Common myeloid progenitor, CD34-positive (primary cell): ENCODE measurements at places on chromosomes 1 and 21.

DNA sequence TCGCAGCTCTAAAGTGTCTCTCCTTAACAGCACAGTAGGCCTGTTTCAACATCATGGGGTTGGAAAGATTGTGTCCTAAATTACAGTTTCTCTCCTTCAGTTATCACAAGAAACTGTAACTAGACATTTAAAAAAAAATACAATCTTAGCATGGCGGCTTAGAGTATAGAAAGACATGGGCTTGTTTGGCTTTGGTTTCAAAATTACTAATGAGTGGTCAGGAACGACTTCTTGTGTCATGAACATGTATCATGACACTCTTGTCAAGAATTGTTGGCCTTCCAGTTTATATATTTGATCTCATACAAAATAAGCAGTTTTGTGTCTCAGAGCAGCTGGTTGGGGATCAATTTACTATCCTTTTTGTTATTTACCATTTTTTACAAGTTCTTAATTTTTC, 2.1 kb downstream of the GJA8 start:
- peak; percentile 4 for DNase-seq

DNA sequence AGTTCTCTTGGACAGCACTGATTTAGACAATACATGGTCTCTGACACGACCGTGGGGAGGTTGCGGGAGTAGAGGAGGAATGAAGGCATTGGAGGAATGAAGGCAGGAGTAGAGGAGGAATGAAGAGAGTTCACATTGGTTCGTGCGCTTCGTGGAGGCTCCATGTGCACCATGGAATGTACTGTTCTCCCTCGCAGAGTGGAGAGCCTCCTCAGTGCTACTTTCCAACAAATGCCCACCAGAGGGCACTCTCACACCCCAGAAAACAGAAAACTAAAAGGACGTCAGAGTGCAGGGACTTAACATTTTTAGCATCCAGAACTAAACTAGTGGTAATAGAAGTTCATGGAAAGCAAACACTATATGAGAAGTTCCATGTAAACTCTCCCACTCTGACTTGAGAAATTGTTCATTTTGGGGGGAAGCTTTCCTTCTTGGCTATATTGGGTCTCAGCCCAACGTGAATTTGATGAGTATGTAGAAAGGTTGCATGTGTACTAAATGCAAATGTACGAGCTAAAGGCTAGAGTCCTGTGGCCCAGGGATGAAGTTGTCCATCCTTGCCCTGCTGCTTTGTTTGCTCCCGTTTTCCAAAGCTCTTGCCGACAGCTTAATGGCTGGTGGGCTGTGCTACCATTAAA, 211.6 kb downstream of the LMX1A start:
- peak; percentile 39 for DNase-seq

- no peak for DNase-seq
Observed at GRCh38 chr1:63012339-63012738, 228.4 kb downstream of the ATG4C start.

DNA sequence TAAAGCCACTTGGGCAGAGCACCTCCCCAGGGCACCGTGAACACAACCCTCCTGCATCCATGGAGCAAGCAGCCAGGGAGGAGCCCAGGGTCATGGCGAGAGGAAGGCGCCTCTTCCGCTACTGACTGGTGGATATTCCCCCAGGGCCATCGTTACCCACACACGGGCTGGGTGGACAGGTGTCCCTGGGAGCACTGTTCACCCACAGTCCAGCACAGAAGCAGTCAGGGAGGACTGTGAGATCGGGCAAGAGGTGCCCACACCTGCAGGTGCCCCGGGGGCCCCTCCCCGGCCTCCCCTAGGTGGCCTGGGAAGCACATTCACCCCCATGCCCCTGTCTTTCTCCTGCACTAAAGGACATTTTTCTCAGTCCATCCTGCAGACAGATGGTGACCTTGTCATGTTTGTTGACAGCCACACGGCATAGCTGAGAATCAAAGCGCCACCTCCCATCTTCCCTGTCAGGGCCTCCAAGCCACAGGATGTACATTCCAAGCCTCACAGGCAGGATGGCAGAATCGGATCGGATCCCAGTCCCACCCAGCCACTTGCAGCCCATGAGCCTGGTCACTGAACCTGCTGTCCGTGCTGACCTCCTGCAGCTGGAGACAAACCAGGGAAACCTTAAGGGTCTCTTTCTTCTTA, 160.2 kb downstream of the PRDM16 start:
- no peak for DNase-seq

DNA sequence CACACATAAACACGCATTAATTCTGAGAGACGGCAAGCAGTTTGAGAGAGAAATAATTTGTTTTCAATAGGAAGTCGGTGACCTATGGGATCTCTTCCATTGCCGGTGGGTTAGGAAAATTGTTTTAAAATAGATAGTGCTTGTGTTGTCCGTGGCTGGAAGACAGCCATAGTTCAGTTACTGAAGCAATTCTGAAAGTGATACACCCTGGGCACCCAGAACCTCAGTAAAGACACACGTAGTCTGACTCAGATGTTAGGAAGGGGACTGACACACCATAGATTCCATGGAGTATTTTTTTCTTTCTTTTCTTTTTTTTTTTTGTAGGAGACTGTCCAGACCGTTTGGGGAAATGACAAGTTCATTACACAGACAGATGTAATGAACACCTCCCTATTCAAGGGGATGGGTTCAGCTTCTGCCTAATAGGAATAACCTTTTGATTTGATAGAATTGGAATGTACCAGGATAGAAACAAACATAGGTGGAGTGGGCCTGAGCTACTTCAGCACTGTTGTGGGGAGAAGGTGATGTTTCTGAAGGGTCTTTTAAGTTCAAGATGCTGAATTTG, 1.6 kb downstream of the C1orf21 start:
- peak; percentile 60 for DNase-seq

DNA sequence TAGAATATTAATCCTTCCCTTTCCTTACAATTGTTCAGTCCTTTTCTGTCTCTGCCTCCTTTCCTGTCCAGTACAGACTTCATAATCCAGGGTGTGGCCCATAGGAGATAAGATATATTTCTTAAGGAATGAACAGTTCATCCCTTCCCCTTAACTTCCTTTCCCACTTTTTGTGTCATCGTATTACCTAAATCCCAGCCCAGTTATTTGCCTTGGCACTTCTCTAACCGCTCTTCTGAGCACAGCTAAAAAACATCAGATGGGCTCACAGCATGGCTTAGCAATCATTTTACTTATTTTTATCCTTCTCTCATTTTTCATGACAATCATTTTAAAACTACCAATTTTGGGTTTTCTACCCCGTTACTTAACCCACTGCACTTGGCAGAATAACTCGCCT, 39.6 kb downstream of the F3 start:
- no peak for DNase-seq

DNA sequence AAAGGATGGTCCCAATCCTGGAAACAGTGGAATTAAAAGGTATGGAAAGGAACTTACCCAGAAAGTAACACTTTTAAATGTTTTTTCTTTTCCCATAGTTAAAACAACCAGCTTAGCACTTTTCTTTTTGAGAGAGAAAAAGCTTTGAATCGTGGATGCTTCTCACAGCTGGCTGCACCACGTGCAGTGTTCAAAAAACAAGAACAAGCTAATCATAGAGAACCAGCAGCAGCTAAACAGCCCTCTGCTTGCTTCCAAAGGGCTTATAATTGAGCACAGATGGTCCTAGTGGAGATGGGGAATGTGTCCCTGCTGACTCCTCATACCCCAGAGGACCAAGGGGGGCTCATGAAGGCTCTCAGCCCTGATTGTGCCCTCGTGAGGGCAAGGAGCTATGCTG, 26.4 kb downstream of the UTP25 start:
- DNase-seq: no peak

GRCh38 chr1:23848673-23849616, 19.1 kb downstream of the FUCA1 start:
- no peak for DNase-seq

- DNase-seq: peak; percentile 95
Observed at GRCh38 chr1:46603858-46604549, at the start of gene MKNK1. TSS of gene MKNK1 (minus strand) at chr1:46604268. CDS start at chr1:46583327, 20,941 bp downstream.

DNA sequence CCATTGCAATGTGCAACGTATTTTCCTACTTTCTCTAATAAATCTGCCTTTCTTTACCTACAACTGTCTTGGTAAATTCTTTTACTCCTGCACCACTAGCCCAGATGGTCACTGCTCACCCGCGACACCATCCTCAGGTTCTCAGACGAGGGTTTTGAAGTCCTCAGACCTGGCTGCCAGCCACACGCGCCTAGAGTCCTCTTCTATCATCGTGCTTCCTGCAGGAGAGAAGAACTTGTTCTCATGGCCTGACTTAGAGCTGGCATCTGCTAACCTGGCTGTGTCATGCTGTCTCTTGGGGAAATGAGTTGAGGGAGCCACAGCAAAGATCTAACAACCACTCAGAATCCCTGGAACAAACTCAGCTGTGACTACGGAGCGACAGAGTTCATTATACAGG, 30.3 kb upstream of the PGBD5 start:
- no peak for DNase-seq

DNA sequence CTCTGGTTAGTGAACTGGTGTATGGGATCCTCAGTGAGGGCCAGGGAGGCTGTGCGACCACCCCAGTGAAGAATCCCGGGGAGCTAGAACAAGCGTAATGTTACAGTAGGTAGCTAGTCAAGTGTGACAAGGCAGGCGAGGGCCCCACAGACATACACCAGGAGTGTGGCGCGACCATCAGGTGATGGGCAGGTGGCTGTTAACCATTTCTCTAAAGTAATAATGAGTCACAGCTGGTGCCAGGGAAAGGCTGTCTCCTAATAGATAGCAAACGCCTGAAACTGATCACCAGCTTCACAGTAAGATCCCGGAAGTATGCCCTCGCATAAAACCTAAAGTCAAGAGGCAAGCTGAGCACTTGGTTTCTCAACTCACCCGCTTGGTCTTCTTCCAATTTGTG, 40.5 kb upstream of the TARBP1 start:
- DNase-seq: no peak

DNA sequence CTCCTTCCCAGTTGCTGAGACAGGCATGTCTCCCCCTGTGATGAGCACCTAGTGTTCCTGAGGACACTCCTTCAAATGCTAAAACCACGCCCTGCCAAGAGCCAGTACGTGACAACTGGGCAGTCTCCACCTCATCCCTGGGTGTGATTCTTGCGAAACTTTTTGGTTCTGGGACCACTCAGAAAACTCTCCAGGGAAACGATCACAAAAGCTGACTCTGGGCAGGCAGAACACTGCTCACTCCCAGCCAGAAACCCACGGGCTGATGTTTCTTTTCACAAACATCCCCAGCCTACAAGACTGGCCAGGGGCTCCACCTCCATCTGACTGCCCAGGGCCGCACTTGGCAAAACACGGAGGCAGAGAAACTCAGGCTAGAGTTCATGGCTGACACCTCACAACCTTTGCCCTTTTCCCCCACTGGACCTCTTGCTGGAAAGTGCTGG, 24.4 kb downstream of the DHRS3 start:
- no peak for DNase-seq

- DNase-seq: no peak
Observed at GRCh38 chr1:207344221-207344620, 22.7 kb downstream of the CD55 start.

- DNase-seq: peak; percentile 15
Observed at GRCh38 chr1:19250629-19251304, 557 bp downstream of the EMC1 start.

GRCh38 chr1:65564493-65564892, 144.0 kb downstream of the LEPR start:
- no peak for DNase-seq

DNA sequence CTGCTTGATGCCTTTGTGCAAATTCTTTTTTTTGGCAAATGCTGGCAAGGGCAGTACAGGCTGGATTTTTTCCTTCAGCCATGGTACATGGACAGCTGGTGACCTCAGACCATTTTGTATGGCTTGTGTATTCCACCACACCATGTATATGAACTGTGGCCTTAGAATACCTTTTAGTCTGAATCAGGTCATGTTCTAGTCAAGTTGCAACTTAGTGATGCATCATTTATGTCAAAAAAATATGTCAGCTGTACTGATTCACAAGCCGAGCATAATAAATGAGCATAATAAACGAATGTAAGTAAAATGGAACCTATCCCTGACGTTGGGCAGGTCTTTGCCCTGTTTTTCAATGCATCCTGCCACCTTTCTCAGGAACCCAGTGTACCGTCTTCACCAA, 219.7 kb upstream of the RUNX1 start:
- DNase-seq: no peak

DNA sequence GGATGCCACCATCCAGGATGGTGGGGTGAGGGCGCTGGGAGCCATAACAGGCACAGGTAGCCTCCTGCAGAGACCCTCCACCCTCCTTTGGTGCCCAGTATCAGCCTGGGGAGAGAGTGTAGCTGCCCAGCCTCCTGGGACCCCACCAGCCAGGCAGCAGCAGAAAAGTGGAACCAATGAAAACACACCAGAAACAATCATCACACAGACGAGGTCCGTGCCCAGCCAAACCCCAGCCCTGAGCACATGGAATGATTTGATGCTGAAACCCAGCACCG, 285.1 kb downstream of the PTPRU start:
- no peak for DNase-seq

DNA sequence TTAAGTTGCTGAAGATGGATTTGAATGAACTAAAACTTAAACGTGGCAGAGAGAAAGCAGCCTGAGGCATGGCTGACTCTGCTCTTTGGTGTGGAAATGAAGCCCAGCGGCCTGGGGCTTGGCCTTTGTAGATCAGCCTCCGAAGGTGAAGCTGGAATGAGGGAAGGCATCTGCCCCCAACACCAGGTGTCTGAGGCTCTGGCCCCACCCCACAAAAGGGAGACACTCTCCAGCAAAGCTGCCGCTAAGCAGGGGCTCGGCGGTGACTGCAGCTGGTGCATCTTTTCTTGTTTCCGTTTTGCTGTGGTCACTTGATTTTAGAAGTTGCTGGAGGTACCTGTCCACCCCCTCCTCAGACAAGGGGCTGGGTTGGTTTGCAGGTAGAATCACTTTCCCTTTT, 38.2 kb upstream of the NID1 start:
- no peak for DNase-seq

- no peak for DNase-seq
Observed at GRCh38 chr1:116333171-116334014, 39.7 kb upstream of the ATP1A1 start.

DNA sequence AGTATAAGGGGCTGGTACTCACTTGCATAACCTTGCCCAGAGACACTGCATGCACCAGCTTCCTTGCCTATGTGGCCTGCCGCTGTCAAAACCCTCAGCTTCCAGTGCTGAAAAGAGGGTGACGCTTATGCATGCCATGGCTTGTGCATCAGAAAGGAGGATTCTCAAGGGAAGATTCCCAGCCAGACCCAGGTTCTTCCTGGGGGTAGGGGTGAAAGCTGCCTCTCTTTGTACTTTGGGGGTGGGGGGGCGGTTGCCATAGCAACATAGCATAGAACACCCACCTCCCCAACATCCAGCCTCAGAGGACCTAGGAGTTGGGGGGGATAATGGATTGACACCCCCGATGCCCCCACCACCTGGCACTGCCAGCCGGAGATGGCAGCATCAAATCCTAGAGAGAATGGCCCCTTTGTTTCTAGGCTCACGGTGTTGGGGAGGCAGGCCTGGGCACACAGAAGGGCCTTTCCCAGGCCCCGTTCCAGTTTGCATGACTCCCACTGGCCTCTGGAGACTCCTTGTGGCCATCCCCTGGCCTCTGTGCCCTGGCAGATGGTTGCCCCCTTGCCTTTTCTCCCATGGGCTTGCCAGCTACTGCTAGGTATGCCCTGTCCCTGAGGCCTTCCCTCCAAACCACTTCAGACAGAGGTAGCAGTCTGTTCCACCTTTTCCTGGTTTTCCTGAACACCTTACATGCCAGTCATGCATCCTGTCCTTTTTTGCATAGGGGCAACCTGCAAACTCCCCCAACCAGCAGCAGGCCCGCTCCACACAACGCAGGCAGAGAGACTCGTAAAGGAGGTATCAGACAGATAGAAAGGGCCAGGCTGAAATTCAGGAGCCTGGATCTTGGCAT, 44.6 kb downstream of the RHBG start:
- no peak for DNase-seq
